ENCODE measurements at places on chromosomes 16 and 17.
A peak's percentile ranks its signal among the peaks of the same experiment; 100 is the strongest.

- DNase-seq: no peak
Measured at GRCh38 chr17:75615301-75615700, 17.9 kb upstream of the SMIM5 start.

- peak; percentile 82 for DNase-seq
Measured at GRCh38 chr17:3659541-3660111, 8.8 kb downstream of the TAX1BP3 start.

DNA sequence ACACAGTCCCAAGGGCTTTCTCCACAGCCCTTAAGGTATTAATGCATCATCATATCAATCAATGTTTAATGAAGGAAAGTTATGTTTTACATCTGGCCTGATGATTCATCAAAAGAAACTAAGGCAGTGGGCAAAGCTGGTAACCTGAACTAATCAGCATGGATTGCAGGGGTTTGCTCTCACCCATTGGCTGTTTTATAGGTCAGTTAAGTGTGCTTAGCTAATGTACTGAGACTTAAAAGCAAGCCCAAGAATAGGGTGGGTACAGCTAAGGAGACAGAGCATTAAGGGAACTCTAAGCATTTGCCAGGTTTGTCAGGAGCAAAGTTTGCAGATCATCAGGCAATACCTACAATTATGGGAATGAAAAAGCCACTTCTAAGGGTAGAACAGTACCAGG, 1247.6 kb downstream of the CDH8 start:
- peak; percentile 33 for DNase-seq

DNA sequence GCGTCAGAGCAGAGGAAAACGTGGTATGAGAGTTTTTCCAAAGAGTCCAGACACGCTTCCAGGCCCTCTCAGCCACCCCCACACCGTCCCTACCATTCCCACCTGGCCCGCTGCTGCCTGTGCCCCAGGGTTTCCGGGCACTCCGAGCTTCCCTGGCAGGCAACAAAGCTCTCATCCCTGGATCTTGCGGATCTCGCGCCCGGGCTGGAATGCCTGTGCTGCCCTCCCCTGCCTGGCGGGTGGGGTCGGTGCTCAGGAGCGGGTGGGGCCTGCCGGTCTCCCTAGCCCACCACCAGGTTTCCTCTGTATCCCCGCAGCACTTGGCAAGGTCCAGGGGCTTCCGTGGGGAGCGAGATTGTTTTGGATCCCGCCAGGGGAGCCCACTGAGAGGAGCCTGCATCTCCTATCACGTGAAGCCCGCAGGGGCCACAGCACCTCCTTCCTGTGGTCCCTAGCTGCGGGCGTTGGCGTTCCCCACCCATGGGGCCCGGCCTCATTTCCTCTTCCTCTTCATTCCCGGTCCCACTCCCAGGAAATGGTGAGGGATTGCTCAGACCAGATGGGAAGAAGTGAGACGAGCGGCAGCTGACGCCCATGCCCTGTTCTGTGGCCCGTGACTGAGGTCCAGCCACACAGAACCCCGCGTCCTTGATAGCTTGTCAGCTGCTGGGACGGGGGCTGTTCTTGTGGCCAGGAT, 11.0 kb downstream of the TBC1D24 start:
- DNase-seq: no peak

DNA sequence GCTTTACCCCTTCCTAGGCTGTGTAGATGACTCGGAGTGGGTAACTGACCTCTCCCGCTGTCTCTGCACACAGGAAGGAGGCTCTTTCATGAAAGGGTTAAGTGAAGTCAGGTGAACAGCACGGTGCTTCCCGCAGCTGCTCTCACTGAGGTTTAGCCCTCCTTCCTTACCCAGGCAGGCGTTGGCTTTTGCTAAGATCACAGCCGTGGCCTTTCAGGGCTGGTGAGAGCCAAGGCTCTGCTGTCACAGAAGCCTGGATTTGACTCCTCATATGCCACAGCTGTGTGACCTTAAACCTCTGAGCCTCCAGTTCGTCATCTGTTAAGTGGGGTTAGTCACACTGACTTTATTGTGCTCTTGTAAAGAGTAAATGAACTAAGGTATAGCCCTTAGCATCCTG, 90.9 kb upstream of the PLCG2 start:
- peak; percentile 46 for DNase-seq

GRCh38 chr16:58027161-58027915, 1.8 kb downstream of the MMP15 start:
- peak; percentile 10 for DNase-seq

- DNase-seq: no peak
Measured at GRCh38 chr17:73991260-73991659, 212.2 kb upstream of the RPL38 start.

GRCh38 chr17:72952641-72953315, 139.7 kb downstream of the SLC39A11 start:
- no peak for DNase-seq

Data from astrocyte (in vitro differentiated cells and primary cell).